Hematopoietic multipotent progenitor cell treated with erythropoietin and hydrocortisone succinate and interleukin-3 and kit ligand, for 8 days (in vitro differentiated cells): ENCODE measurements at places on chromosomes 1 and 21.

DNA sequence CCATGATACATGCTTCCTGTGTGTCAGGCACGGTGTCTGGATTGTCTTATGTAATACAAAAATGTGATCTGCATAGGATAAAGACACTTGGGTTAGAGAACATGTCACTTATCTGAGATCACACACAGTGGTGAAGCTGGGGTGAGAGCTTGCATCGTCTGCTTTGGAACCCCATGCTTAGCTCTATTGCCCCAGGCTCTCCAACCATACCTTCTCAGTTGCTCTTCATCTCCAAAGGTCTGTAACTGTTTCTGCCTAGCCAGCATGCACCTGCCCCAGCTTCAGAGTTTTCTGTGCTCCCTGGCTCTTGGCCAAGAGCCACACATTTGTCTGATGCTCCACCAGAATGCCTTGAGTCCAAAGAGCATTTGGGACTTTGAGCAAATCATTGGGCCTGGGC, 93.9 kb upstream of the COG2 start:
- DNase-seq: peak; percentile 58

GRCh38 chr1:155245163-155245524, 10.1 kb downstream of the ENTREP3 start:
- DNase-seq: no peak

- DNase-seq: no peak
Observed at GRCh38 chr1:111654839-111655238, 35.2 kb downstream of the RAP1A start.

DNA sequence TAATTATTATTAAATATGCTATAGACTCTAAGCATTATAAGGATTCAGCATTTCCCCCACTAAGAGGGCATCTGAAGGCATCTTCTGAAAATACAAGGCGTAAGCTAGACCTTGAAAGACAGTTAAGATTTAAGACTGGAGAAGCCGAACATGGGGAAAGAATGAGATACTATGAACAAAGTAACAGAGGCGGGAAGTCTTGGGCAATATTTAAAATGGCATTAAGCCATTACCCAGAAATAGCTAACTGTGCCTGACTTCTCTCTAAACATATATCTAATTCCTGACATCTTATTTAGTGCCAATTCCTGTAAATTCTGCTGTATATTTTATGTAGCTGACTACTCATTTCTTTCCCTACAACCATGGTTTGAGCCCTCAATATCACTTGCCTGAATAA, 20.9 kb downstream of the DPH5 start:
- DNase-seq: no peak

DNA sequence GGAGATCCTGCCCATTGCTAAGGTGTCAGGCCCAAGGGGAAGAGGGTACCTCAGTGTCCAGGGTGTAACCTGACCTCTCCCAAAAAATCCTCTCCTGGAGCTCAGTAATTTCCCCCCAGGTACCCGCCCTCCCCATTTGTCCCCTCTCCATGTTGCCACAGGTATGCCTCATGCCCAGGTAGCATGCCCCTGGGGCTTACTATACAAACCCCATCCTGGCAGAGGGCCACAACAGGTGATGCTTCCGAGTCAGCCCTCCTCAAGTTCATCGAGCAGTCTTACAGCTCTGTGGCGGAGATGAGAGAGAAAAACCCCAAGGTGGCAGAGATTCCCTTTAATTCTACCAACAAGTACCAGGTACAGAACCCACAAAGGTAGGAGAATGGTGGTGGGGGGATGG, 15.7 kb downstream of the ATP1A4 start:
- no peak for DNase-seq
